Activated CD4-positive, alpha-beta T cell treated with anti-CD3 and anti-CD28 coated beads for 48 hours (primary cell): ENCODE measurements at places on chromosomes 13 and 19.

DNA sequence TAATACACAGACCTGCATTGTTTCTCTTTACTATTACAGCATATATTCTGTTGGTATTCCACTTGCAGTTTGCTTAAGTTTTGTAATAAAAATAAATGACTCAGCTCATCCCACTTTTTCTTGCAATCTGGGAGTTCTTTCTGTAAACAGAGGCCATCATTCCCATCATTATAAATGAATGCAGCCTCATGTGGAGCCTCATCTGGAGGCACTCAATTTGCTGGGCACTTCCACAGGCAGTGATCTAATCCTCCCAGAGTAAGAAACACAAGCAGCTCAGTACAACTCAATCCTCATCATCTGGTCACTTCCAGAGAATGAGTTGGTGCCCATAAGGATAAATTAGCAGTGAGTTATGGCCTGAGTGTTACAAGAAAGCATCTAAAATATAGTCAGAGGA, 2801.9 kb downstream of the PCDH9 start:
- no peak for DNase-seq

DNA sequence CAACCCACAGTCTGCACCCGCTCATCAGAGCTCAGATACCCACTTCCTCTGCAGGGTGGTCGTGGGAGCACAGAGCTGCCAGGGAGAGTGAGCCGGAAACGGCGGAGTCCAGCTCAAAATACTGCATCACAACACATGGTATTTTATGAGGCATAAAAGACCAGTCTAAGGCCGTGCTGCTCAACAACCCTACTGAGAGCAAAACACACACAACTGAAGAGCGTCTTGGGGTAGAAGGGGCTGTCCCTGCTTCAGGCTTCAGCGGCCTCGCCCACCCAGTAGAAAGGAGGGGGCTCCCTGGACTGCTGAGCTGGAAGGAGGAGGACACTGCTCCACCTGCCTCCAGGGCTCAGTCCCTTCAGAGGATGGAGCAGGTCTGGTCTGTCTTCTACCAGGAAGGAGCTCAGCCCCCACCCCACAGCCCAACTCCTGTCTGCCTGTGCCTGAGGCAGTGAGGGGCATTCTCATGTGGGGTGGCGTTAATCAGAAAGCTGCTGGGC, 36.9 kb downstream of the NAXD start:
- no peak for DNase-seq

GRCh38 chr19:35757231-35757748, 461 bp upstream of the HSPB6 start:
- DNase-seq, result peak; percentile 55

DNA sequence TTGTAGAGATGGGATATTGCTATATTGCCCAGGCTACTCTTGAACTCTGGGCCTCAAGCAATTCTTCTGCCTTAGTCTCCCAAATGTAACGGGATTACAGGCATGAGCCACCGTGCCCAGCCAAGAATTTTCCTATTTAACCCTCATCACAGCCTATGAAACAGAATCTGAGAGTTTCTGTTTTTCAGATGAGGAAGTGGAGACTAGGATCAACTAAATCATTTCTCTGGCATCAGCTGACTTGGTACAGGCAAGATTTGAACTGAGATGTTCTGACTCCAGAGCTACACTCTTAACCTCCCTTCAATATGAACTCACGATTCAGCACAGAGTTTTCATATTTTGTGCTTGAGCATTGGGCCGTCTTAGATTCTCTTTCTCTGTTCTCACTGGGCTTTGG, 8.1 kb downstream of the ZNF460 start:
- no peak for DNase-seq

- DNase-seq, result no peak
These were observed 2.9 kb downstream of the CD37 start for GRCh38 chr19:49338023-49338677.

DNA sequence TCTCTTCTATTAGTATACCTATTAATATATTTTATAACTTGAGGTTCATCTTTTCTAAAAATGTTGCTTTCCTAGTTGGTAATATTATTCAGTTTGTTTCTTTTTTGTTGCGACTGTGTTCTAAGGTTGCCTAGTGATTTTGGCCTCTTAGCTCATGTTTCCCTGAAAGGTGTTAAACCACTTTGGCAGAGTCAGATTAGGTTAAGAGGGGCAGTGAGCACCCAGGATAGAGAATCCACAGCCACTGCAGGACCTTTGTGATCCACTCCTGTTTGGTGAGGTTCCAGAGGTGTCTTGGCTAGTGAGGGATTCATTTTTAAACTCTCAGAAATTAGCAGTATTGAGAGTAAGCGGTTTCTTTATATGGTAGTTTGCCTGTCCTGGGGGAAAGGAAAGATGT, 14.9 kb upstream of the GPR18 start:
- no peak for DNase-seq

- no peak for DNase-seq
These were observed 175.7 kb downstream of the URI1 start for GRCh38 chr19:30117636-30118145.

GRCh38 chr19:54023191-54023590, 31.8 kb downstream of the CACNG6 start:
- no peak for DNase-seq

- DNase-seq, result no peak
These were observed 351.3 kb downstream of the DACH1 start for GRCh38 chr13:71515744-71516038.

GRCh38 chr19:18503971-18504885, 17.6 kb downstream of the ELL start:
- no peak for DNase-seq

DNA sequence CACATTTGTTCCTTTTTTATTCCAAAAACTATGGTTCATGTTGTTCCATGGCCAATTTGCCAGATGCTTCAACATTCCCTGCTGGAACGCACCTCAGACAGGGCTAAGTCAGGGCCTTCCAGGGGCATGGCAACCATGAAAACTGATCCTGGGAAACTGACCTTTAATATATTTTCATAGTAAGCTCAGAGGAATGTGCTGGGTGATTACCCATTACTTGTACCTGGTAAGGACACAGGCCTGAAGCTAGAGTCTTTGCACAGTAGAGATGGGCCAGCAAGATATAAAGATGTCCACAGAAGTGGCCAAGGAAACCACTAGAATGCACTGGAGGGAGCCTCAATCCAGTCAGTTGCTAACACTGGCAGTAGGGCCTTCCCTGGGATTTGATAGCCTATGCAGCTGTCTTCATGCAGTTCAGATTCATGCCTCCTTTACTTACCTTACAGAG, 353.1 kb downstream of the ENOX1 start:
- no peak for DNase-seq

DNA sequence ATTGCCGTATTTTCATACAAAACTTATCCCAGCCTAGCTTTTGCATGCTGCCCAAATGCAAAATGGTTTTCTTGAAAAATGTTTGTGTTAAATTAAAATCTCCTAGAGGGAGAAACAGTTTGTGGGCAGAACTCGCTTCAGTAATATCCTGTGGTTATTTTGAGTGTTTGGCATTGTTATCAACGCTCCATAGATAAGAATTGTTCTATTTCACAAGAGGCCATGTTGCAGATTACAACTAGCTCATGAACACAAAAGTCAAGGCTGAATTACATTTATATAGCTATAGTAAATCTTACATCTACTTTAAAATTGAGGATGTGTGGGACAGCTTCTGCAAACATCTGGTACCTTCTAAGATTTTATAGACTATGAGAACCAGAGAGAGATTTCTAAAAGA, 447.9 kb downstream of the DCT start:
- DNase-seq, result no peak

GRCh38 chr13:65917731-65918130, 1312.4 kb downstream of the PCDH9 start:
- DNase-seq, result no peak

- DNase-seq, result no peak
These were observed 6.5 kb downstream of the LRRC8E start for GRCh38 chr19:7894612-7895309.

DNA sequence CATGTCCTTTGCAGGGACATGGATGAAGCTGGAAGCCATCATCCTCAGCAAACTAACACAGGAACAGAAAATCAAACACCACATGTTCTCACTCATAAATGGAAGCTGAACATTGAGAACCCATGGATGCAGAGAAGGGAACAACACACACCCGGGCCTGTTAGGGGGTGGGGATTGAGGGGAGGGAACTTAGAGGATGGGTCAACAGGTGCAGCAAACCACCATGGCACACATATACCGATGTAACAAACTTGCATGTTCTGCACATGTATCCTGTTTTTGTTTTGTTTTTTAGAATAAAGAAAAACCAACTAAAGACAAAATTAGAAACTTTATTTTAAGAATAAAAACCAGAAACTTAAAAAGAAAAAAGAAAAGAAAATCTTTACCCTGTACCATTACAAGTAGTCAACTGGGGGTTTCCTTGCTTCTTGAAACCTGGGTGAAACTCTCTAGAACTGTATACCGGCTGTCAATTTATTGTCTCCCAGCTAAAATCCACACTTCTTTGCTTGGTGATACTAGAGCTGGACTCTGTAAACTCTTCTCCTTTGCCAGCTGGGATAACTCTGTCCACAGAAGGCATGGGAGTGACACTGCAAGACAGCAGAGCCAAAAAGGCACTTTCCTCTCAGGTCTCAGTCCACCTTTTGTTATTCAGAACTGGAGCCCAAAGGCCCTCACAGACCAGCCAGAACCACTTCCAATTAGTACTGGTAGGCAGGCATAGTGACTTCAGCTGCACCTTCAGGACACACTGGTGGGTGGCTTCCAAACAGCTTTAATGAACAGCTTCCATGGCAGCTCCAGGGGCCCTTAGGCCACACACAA, 9.0 kb downstream of the MICU2 start:
- DNase-seq, result no peak

DNA sequence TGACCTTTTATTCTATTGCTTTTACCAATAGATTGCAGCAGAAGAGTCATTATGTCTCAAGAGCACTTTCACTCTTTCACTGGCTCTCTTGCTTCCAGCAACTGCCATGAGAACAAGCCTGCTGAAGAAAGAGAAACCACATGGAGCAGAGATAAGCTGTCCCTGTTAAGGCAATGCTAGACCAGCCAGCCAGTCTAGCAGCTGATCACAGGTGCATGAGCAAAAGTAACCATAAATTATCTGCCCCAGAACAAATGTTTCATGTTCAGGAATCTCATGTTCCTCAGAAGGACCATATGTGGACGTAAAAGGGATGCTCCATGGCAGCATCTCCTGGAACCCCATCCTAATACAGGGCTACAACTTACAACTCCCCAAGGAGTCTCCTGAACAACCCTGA, 20.4 kb upstream of the DCLK1 start:
- no peak for DNase-seq

- DNase-seq, result no peak
These were observed 23.0 kb downstream of the CKM start for GRCh38 chr19:45299719-45300118.

GRCh38 chr13:21219036-21219381, 42.6 kb downstream of the MRPL57 start:
- no peak for DNase-seq

DNA sequence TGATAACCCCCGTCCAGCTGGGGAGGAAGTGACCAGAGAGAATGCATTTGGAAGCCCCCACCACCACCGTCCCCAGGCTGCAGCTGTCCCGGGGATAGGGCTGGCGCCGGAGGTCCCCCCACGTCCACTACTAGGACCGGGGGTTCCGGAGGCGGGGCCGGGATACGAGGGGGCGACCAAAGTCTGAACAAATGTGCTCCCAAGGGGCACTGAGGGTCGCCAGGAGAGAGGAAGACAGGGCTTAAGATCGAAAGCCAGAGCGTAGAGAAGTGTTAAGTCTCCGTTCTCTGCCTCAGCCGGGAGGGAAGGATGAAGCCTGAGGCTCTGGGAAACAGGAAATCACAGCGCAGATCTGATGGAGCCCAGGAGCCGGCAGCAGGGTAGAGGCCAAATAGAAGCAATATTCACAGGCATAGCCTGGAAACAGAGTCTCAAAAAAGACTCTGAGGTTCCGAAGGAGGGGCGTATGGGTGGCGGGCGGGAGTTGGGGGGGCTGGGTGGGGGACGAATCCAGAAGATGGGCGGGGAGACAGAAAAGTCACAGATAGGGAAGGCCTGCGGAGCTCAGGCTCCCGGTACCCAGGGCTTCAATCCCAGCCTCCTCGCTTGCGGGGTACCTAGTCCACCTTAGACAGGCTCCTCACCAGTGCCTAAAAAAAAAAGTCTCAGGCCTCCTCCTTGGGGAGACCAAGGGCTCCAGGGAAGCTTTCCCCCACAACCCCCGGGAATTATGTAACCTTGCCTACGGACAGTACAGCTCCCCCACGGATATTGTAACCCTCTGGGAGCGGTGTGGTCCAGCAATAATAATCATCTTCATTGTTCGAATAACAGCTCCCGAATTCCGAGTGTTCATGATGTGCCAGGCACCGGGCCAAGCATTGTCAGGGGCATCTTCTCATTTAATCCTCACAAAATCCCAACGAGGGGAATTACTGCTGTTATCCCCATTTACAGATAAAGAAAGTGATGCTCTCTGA, 1.1 kb upstream of the ERF start:
- no peak for DNase-seq

DNA sequence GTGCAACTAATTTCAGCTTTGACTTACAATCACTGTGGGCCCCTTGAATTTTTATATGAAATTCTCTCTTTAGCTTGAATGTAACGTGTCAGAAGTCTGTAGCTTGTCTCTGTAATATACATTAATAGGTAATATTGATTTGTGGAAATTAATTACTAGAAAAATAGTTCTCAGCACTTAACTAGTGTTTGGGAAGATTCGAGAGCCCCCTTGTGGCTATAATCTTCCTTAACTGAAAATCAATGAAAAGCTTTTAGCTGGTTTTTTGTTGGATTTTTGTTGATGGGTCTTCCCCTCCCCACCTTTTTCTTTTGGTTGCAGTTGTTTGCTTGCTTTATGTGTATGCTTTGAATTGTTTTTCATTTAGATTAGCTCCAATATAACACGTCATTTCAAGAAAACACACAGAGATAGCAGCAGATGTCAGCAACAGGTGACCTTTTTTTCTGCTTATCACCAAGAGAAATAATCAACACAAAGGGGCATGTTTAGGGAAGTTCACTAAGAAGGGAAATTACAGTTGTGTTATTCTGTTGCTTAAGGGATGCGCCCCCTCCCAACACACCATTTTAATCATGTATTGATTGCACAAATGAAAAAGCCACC, 176.8 kb downstream of the OXGR1 start:
- DNase-seq, result no peak

DNA sequence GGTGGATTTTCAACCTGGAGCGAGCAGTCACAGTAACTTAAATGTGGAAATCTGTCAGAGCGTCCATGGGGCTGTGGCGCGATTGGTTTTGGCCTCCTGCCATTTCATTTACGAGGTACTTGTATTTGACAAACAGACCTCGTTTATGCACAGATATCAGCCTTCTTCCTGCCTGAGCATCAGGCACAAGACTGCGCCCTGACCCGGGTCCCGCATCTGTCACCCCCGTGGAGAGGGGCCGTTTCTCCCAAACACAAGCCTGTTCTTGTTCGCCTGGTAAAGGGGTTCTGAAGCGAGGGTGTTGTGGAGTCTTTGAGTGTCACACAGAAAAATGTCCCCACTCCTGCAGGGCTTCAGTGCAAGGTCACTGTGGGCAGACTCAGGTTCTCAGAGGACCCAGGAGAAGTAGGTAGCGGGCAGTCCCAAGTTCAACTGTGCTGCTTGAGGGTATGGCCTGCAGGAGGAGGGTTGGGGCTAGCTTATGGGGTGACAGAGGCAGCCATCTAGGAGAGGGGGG, 202.3 kb downstream of the URI1 start:
- DNase-seq, result no peak
